Stimulated activated CD8-positive, alpha-beta memory T cell treated with anti-CD3 and anti-CD28 coated beads, Interleukin-4, amount 100 ng/mL, for 4 hours (primary cell): ENCODE measurements at places on chromosomes 2 and 18.

- no peak for DNase-seq
These were observed 292.6 kb downstream of the TGIF1 start for GRCh38 chr18:3742541-3742940.

DNA sequence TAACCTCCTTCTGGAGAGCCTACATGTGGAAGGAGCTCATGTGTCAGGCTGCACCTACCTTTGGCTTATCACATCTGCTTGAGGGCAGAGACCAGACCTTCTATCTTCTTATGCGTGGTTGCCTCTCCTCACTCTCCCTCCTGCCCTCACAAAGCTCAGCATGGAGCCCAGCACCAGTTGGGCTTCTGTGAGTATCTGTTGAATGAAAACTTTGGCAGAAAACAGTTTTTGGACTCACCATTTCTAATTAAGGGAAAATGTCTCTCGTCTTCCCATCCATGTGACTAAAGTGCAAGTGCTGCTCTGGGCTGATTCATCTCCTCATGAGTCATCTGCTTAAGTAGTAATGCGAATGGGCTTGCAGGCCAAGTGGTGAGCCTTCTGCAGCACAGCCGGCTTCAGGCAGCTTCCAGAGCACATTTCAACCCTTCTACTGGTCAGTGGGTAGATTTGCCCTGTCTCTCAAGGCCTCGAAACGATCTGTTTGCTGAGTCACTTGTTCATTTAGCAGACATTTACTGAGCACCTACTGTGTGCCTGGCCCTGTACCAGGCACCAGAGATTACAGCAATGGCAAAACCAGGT lies 102.6 kb downstream of the VSNL1 start:
- DNase-seq: no peak

DNA sequence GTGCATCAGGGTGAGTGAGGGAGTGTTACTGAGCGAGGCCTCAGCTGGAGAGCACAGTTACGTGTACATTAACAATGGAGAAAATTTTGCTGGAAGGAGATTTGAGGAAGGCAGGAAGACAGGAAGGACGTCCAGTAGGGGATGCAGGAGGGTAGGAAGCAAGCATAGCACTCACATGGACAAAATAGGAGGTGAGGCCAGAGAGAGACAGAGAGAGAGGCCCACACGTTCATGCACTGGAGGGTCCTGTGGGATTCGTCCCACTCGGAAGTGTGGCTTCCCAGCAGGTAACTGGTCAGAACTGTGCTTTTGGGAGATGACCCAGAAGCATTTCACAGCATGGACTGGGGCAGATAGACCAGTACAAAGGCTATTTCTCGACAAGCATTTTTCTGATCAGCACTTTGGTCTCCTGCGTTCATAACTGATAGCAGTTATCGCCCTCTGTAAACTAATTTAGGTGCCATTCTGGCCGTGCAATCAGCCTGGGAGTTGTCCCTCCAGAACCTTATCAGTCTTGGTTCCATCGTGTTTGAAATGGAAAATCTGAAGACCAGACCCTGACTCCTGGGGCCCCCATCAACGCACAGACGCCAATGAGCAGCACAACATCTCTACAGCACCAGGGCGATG lies 5.7 kb downstream of the LCT start:
- no peak for DNase-seq

- no peak for DNase-seq
These were observed 1216.6 kb upstream of the PIK3C3 start for GRCh38 chr18:40738321-40738880.

GRCh38 chr2:96866149-96866548 lies 3.7 kb downstream of the SEMA4C start:
- no peak for DNase-seq

GRCh38 chr2:108961796-108962195 lies 27.2 kb downstream of the EDAR start:
- DNase-seq: no peak

DNA sequence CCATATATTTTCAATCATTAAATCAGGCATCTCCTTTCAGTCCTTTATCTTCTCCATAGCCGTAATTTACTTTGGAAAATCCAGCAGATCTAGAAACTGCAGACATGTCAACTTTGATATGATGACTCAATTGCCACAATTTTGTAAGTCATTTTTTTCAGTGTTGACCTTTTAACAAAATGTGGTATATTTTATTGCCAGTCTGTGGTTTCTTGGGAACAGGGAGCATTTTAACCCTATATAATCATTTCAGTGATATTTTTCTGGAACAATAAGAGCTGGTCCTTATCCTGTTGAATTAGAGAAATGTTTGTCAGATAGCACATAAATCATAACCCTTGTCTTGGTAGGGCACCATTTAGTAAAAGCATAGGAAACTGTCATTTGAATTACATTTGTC lies 90.9 kb upstream of the UBXN4 start:
- no peak for DNase-seq

GRCh38 chr18:75554644-75555185 lies 127.2 kb upstream of the SMIM21 start:
- no peak for DNase-seq

GRCh38 chr2:180679693-180680092 lies 300.7 kb upstream of the UBE2E3 start:
- DNase-seq: no peak

GRCh38 chr2:174039551-174040416 lies 74.6 kb upstream of the SP3 start:
- peak; percentile 77 for DNase-seq

- DNase-seq: no peak
These were observed 251.7 kb downstream of the LRRTM4 start for GRCh38 chr2:77270433-77270832.

- no peak for DNase-seq
These were observed 120.0 kb downstream of the FMNL2 start for GRCh38 chr2:152454960-152455359.
